ENCODE measurements at places on chromosomes 11 and 22.

GRCh38 chr11:87176044-87176443 is 138.3 kb downstream of the TMEM135 start:
- DNase-seq: no peak

DNA sequence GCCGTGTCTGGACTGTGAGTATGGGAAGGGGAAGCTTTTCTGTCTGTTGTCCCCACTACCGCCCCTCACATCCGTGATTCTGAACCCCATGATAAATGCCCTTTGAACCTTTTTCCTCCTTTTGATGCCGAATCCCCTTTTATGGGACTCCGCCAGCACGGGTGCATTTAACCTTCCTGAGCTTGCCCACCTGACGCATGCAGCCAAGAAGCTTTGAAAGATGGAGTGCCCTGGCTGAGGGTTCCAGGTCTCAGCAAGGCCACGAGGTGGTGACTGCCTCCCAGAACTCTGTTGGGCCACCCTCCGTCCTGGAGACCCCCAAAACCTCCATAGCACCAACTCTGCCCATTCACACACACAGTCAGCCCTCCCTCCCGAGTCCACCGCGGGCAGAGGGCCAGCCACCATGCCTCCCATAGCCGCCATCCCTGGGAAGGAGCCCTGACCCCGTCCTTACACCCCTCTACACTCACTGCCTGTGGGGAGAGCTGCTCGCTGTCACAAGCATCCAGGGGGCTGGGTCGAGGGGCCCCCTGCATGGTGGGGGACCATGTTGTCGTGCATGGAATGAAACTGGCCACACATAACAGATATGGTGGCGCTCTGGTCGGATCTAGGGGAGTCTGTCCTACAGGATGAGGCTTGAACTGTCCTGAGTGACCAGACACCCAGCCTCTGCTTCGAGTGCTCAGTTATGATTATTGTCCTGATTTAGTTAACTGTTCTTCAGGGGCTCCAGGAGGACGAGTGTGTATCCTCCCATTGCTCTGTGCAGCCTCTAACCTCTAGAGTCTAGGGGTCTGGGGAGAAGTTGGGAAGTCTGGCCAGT is 822 bp upstream of the COMT start:
- no peak for DNase-seq

GRCh38 chr22:29310863-29311339 is 4.5 kb downstream of the GAS2L1 start:
- DNase-seq: no peak

DNA sequence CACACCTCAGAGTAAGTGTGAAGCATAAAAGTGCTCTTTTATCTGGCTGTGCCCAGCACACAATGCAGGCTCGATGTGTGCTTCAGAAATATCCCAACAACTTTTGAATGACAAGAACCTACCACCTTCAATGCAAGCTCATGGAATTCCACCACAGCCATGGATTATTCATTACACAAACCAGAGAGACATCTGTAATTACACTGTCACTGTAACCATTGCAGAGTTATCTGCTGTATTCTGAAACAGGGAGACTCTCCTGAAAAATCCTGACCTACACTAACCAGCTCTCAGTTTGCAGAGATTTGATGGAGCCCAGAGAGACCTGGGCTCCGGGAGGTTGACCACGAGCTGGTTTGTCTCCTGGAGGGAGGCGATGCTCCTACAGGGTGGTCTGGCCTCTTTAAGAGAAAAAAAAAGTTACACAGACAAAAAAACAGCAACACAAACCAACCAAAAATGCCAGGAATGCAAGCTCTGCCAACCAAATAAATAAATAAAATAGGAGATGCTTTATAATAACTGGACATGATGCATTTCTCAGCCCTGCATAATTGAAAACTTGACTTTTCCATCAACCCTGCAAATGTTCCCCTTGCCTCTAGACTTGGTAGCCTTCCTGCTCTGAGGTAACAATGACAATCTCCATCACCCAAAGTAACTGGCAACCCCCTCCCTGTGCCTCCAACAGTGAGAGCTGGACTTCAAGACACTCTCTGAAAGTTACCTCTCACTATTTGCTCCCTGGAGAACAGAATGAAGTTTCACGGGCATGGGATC is 69.7 kb downstream of the ETS1 start:
- no peak for DNase-seq

DNA sequence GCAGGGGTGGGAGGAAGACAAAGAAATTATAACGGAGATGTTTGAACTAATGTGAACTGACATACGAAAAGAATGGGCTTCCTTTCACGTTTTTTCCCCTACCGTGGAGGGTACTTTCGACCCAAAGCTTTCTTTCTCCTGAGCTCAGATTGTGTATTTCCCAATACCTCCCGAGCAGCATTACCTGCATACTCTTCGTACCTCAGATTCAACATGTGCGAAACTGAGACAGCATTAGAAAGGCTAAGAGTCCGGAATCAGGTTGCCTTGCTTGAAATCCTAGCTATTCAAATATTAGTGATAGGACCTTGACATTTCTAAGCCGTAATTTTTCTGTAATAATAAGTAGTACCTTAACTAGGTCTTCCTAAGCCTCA is 778 bp upstream of the PAK1 start:
- no peak for DNase-seq

GRCh38 chr22:48662476-48663135 is 1165.1 kb downstream of the BRD1 start:
- no peak for DNase-seq

GRCh38 chr11:130220311-130221035 is 60.9 kb downstream of the ST14 start:
- DNase-seq: no peak

- no peak for DNase-seq
Observed at GRCh38 chr11:13939961-13940906, 22.3 kb upstream of the SPON1 start.

DNA sequence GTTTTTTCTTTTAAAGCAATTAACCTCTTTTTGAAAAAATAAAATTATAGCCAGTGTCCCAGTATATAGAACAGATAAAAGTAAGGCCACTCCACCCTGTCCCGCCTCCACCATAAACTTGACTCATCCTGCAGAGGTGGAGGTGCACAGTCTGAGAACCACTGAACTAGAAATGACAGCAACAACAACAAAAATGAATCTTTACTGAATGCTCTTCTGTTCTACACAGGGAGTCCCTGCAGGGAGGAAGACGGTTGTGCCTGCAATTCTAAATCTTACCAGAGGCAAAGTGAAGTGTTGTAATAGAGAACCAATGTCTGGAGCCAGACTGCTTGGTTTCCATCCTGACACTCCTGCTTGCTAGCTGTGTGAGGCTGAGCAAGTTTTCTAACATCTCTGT is 162.3 kb downstream of the FBXO7 start:
- no peak for DNase-seq

DNA sequence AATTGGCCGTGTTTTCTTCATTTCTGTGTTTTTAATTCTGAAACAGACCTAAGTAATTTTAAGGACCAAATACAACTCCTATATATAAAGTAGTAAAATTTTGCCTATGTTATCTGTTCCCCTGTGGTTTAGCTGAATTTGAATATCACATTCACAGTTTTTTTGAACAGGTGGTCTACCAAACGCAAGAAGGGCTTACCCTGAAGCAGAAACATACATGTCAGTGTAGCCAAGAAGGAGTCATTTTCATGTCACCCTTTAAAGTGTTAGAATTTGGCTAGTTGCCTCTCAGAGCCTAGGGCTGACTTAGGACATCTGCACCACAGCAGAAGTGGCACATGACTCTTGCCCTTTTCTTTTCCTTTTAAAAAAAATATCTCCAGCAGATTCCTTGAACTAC is 34.3 kb downstream of the MYBPC3 start:
- no peak for DNase-seq

Measured in stimulated activated CD4-positive, alpha-beta T cell treated with anti-CD3 and anti-CD28 coated beads, Interleukin-1b, Interleukin-23, amount 100 ng/mL, for 1 hour (primary cell).